HFFc6 (cell line): ENCODE measurements at places on chromosomes 4 and X.

GRCh38 chrX:31136144-31136611 lies 64.3 kb upstream of the FTHL17 start:
- DNase-seq = no peak

DNA sequence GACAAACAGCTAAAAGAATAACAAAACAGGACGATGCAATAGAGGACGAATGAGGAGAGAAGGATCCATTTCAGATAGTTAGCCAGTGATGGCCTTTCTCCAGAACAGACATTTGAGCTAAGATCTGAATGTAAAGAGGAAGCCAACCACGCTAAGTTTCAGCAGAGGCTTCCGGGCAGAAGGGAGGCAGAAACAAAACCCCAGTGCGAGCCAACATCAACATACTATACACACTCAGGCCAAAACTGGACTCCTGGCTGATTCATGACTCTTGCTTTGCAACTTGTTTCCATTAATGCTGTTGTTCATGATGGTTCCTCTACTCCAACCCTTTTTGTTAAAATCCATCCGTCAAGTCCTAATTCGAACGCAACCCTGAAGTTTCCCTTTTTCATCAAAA lies 730.3 kb downstream of the TRIML1 start:
- no peak for DNase-seq

- no peak for DNase-seq
Observed at GRCh38 chr4:82797405-82798111, 1.0 kb downstream of the SCD5 start.

DNA sequence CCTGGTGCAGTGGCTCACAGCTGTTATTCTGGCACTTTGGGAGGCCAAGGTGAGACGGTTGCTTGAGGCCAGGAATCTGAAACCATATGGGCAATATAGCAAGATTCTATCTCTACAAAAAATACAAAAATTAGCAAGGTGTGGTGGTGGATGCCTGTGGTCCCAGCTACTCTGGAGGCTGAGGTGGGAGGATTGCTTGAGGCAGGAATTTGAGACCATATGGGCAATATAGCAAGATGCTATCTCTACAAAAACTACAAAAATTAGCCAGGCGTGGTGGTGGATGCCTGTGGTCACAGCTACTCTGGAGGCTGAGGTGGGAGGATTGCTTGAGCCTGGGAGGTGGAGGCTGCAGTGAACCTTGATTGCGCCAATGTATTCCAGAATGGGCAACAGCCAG lies 2.3 kb downstream of the ADGRG4 start:
- DNase-seq = no peak

GRCh38 chr4:170089668-170090351 lies at the start of gene AADAT:
Gene AADAT, minus strand, starts transcription at chr4:170089956. Its CDS starts 266 bp downstream, at chr4:170089690.
- DNase-seq = peak; percentile 60

- no peak for DNase-seq
Observed at GRCh38 chrX:43592597-43592996, 63.5 kb upstream of the MAOA start.

- DNase-seq = no peak
Observed at GRCh38 chr4:123034023-123034422, 111.6 kb upstream of the NUDT6 start.

DNA sequence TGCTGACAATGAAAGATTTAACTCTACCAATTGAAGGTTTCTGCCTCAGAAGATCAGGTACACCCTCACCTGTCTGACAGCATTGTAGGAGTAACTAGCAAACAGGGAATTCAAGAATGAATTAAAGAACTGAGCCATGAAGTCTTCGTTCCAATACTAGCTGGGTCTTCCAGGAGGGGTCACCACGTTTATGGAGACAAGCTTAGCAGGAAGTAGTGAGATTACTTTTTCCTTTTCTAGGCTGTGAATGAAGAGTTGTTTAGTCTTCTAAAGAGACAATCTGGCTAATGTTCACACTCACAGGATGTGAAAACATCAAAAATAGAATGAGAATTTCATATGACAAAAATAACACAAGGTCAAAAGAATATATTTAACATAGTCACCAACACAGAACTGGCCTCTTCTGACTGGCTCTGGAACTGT lies 54.9 kb downstream of the REELD1 start:
- DNase-seq = no peak

DNA sequence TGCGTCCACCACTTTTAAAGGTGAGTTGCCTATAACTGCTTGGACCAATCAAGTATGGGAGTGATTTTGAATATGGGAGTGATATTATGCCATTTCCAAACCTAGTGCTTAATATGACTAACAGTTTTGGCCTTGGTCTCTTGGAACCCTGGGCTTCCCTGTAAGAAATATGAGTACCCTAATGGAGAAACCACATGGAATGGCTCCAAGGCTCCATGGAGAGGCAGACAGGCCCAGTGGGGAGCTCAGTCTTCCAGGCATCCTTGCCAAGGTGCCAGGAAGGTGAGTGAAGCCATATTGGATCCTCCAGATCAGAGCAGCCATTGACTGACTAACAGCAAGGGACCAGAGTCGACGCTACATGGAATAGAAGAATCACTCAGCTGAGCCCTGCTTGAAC lies 53.2 kb downstream of the MAML3 start:
- DNase-seq = no peak

GRCh38 chr4:184664445-184665210 lies 15.1 kb downstream of the PRIMPOL start:
- DNase-seq = no peak

GRCh38 chr4:87144356-87144755 lies 76.1 kb downstream of the KLHL8 start:
- DNase-seq = no peak

DNA sequence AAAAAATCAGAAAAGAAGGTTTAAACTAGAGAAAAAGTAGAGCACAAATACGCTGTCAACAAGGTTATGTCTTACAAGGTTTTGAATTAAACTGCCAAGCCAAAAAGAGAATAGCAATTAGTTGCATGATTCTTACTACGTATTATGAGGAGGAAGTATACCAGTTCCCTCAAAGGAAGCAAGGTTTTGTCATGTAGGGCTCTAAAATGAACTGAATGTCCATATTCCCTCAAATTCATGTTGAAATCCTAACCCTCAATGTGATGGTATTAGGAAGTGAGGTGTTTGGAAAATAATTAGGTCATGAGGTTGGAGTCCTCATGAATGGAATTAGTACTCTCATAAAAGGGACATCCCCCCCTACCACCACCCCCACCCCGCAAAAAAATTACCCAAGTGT lies 201.0 kb downstream of the FBXW7 start:
- no peak for DNase-seq

- no peak for DNase-seq
Observed at GRCh38 chr4:140243278-140243753, 89.3 kb upstream of the MAML3 start.

DNA sequence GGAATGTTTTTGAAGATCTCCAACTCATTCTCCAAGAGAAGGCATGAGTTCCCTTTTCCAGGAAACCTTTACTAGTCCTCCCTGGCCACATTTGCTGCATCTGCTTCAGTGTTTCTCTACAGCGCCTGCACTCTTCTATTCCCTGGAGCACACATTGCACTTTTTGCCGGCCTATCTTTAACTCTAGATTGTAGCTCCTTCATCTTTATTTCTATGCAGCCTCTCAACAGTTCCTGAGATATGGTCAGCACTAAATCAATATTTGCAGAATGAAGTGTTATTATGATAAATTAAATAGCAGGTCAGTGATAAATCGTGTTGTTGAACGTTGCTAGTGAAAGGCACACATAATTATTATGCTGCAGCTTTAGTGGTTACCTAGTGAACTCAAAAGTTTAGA lies 88.3 kb downstream of the VCX3A start:
- DNase-seq = no peak

DNA sequence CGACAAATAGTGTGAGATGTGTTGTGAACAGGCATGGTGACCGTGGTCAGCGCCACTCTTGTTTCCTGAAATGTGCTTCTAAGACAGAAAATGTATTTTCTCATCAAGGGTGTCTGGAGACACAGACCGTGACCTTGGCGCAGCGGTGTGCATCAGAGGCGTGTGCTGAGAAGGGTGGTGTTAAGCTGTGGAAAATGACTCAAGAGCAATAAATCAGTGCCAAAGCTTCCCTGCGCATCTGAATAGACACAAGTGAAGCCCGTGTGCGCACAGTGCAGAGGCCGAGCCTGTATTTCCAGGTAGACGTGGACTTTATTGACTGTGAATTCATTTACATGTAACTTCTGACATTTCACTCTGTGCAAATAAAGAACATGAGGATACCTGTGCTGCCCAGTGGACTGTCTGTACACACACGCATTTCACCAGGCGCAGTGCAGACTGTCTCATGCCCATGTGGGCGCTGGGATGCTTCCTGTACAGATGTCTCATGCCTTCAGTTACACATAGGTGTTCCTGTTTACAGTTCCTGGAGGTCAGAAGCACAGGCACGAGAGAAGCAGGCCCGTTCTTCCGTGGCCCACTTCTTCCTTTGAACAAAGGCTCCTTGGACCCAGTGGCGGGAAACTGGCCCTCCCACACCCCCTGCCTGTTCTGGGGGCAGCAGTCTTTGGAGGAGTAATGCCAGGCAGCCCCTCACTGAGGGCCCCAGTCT lies 31.9 kb downstream of the NSG1 start:
- DNase-seq = no peak

- no peak for DNase-seq
Observed at GRCh38 chrX:2931612-2932011, 2.5 kb upstream of the ARSD start.

GRCh38 chr4:141810038-141810711 lies 173.8 kb downstream of the IL15 start:
- DNase-seq = no peak

- DNase-seq = no peak
Observed at GRCh38 chrX:29083823-29084222, 496.6 kb downstream of the IL1RAPL1 start.

DNA sequence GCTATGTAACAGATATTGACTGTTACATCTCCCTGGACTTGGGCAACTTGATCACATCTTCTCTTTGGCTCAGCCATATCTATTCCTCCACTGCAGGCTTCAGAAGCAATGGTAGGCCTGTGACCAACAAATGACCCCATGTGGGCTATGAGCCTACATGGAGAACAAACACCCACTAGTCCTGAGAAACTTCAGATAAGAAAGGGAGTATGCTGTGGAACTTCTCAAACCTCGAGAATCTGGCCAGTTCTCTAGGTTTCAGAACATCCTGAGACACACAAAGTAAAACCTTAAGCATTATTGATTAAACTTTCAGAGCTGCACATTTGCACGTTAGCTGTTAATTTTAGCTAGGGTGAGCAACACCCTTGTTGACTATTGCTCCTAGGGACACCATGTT lies 16.3 kb downstream of the RBMX2 start:
- DNase-seq = no peak

- no peak for DNase-seq
Observed at GRCh38 chrX:130995439-130995838, 62.7 kb upstream of the ARHGAP36 start.

DNA sequence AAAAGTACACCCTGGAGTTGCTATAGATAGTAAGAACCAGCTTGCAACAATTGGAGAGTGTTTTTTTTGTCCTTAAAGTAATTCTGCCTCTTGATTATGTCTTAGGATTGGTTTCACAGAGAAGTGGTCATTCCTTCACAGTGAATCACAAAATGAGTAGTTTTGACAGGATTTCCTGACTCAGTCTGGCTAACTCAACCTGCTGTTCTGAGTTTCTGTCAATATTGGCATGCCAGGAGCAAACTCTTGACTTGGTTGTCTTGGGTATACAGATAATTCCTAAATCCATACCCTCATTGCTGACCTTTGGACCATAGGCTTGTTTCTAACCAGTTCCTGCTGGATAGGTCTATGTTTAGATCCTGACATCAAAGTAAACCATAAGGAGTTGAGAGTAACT lies 9.4 kb downstream of the FHIP1A start:
- DNase-seq = peak; percentile 79

DNA sequence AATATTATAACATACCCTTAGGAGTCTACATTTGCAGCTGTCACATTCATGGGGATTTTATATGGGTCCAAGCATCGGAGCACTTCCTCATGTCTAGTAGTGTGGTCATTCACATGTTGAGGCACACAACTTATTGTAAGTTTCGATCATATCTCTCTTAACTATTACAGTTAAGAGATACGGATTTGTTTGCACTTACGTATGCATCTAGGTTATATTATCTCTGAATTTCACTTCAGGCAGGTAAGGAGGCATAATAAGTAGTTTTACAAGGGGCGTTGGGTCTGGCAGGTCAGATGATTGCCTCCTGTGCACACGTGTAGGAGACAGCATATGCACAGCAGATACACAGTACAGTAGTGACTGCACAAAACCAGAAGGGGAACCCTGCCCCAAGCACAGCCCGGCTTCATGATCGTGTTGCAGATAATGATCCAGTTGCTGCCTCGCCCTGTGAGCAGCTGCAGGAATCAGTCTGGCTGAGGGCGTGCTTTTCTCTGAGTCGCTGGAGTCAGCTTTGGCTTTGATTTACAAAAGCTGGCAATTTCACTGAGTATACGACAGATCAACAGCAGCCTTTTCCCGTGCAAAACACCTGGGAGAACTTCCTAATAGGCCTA lies 302.9 kb upstream of the GATB start:
- DNase-seq = peak; percentile 47

DNA sequence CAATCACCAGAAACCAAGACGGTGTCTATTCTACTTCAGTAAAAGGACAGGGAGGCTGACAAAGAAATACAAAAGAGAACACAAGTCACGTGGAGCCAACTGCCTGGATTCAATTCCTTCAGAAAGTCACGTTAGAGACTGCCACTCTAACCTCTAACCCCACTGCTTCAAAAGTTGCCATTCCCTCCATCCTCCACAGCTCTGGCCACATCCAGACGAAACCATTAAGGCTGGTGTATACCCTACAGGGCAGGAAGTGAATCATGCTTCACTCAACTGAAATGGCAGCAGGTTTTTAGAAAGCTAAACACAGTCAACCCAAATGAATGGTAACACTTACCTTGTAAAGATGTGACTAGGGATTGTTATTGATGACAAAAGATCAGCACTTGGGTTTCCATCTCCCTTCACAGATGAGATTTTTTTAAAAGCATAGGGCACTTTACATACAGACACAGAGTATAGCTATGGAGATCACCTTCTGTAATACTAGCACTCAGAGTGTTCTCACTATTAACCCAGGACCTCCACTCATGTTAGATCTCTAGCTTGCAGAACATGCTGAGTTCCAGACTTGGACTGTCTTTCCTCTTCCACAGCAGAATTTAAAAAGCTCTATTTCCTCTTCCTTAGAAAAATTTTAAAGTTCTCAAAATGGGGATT lies 37.4 kb downstream of the MAML3 start:
- peak; percentile 42 for DNase-seq

GRCh38 chr4:114839986-114840385 lies 241.4 kb downstream of the UGT8 start:
- no peak for DNase-seq

DNA sequence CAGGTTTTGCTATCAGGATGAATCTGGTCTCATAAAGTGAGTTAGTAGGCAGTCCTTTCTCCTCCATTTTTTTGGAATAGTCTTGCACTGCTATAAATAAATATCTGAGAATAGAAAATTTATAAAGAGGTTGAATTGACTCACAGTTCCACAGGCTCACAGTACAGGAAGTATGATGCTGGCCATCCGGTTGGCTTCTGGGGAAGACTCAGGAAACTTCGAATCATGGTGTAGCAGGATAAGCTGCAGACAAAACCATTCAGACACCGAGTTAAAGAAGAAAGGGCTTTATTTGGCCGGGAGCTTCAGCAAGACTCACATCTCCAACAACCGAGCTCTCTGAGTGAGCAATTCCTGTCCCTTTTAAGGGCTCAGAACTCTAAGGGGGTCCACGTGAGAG lies 348.2 kb downstream of the KCTD8 start:
- no peak for DNase-seq

GRCh38 chr4:42594888-42595287 lies 62.0 kb downstream of the ATP8A1 start:
- DNase-seq = no peak

- DNase-seq = peak; percentile 78
Observed at GRCh38 chrX:10633722-10634121, 13.3 kb upstream of the MID1 start.
